ENCODE measurements at places on chromosomes 4 and X.

DNA sequence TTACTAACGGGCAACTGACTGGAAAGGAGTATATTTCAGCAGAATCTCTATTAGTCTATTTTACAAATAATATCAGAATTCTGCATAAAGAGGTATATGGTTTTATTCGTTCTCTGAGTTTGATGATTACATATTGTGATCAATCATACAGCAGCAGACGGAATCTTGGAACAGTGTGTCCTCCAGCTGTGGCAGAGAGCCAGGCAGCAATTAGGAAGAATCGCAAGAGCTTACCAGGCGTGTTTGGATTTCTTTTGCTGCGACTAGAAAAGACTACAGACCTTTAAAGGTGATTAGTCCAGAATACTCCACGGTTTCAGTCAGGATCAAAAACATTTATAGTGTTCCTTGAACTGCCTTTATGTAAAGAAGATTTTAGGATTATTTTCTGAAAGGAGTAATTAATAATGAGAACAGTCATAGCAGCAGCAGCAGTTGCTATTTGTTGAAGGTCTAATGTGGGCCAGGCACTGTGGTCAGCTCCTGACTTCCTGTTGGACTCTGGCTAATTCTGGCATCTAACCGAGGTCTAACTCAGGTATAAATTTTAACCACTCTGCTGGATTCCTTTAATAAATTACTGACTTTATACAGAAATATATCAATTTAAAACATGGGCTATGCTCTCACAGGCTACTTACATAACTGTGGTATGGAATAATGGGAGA is 225.3 kb upstream of the CXorf66 start:
- no peak for DNase-seq

GRCh38 chr4:148961526-148961925 is 519.3 kb upstream of the NR3C2 start:
- DNase-seq: no peak

- no peak for DNase-seq
These were observed 222.9 kb downstream of the ARHGAP24 start for GRCh38 chr4:85697854-85698253.

GRCh38 chrX:1103360-1103759 is 109.1 kb downstream of the CRLF2 start:
- no peak for DNase-seq

DNA sequence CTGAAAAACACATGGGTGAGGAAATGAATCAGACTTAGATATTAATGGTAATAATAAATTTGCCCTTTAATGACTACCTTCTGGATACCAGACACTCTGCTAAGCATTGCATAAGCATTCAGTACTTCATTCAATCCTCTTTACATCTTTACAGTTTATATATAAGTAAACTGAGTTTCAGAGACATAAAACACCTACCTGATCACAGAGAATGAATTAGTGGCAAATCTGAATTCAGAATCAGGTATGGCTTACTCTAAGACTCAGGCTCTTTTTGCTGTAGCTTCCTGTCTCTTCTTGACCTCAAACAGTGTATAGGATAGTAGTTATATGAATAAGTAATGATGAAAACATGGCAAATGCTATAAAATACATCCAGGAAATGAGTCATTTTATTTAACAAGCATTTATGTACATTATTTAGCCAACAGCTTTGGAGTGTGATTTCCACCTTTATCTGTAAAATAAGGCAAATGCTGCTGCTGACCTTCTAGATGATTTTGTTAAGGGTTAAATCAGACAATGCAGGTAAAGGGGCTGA is 83.9 kb downstream of the VEGFC start:
- DNase-seq: no peak

DNA sequence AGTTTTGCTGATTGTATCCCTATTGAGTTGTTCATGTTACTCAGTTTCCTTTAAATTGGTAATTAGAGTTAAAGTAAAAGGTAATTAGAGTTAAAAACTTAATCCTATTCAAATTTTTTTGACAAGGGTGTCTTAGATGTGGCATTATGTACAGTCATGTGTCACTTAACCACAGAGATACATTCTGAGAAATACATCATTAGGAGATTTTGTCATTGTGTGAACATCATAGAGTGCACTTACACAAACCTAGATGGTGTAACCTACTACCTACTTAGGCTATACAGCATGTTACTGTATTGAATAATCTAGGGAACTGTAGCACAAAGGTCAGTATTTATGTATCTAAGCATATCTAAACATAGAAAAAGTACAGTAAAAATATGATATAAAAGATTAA is 39.2 kb downstream of the BEX3 start:
- DNase-seq: no peak

DNA sequence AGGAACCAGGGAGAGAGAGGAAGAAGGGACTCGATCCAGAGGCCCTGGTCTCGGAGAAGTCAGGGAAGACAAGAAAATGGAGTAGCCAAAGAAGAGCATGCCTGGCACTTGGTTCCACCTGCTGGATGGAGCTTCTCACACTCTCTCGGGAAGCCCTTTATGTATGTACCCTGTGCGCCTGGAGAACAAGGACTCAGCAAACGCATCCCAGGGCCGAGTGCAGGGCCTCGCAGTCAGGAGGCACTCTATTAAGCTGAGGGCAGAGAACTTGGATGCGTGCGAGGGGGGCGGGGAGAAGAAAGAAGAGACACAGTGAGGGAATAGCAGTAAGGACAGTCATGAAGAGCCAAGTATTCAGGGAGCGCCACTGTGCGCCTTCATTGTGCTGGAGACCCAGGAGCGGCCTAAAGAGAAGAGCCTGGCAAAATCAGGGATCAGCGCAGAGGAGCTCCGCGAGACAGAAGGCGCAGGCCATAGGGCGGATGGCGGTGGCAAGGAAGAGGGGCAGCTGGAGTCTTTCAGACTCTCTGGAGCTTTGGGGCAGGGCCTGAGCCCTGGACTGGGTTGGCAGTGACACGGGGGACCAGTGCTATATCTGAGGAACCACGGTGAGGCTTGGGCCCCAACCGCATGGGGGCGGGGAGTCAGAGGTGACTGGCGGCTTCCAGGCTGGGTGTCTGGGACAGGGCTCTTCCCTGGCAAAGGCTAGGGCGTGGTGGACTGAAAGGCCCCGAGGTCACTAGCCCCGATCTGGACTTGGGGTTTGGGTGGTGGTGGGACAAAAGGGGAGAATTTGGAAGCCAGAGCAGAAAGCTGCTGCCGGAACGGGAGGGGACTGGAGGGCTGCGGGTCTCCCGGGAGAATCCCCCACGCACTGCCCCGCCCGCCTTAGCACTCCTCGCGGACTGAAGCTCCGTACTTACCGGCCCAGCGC is 1.9 kb upstream of the SEPTIN6 start:
- no peak for DNase-seq

DNA sequence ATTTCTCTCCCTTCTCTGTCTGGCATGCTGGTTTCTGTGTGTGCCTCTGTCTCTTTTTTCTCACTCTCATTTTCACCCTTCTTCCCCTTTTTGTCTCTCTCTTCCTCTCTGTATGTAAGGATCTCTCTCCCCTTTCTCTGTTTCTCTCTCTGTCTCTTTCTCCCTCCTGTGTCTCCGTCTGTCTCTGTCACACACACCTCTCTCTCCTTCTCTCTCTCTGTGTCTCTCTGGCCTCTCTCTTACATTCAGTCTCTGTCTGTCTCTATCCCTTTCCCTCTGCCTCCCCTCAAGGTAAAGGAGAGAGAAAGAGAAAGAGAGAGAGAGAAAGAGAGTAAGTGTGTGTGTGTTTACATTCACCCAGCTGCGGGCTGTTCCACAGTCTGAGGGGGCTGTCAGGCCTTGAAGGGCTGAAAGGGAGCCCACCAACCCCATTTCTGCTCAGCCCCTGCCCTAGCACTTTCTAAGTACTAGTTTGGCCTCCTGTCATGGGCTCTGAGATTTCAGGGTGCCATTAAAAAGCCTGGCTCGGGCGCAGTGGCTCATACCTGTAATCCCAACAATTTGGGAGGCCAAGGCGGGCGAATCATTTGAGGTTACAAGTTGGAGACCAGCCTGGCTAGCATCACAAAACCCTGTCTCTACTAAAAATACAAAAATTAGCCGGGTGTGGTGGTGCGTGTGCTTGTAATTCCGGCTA is 9.6 kb upstream of the TSPYL2 start:
- DNase-seq: no peak

GRCh38 chr4:54855191-54855854 is 197.6 kb downstream of the KIT start:
- DNase-seq: no peak

DNA sequence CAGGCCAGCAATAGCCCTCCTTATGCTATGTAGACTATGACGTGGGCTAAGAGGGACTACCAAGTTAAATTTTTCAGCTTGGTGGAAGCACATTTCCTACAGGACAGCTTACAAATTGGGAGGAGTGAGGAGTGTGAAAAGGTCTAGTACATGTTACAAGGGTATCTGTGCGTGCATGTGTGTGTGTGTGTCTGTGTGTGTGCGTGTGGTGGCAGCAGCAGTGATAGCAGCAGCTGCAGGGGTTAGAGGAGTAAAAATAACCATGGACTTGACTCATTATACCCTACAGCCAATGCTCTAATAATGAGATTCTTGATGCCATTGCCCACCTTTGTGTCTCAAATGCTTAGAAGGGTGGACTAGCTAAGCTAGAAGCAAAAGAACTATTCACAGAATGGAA is 88.6 kb downstream of the SLC9A7 start:
- DNase-seq: no peak

GRCh38 chr4:145423017-145423708 is 58.5 kb upstream of the SMAD1 start:
- no peak for DNase-seq

GRCh38 chr4:119580293-119580692 is 48.3 kb downstream of the PDE5A start:
- DNase-seq: no peak

DNA sequence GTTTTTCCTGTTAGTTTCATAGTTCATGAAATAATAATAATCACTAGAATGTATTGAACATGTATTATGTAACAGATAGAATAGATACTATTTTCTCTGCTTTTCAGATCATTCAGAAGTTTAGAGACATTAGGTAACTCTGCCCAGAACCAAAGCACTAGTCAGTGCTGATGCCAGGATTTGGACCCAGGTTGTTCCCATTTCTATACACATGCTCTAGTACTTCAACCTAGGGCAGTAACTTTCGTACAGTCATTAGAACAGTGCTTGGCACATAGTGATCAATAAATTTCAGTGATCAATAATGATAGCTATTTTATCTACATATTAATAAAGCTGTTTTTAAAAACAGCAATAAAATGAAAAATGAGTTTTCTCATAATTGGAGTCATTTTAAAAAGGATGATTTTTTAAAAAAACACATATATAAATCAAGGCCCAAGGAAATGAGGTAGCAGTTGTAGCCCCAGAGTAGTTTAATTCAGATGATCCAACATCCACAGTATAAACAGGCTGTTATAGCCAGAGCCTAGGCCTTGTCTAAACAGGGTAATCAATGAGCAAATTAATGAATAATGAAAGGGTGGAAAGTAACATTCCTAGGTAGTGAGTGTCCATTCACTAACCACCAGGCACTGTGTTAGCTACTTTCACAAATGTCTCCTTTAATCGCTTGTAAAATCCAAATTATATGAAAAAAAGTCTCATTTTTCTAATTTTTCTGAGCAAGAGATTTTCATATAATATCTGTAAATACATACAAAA is 25.6 kb downstream of the TXK start:
- no peak for DNase-seq

GRCh38 chr4:69799337-69799736 is 38.9 kb upstream of the SULT1B1 start:
- DNase-seq: no peak

- peak; percentile 2 for DNase-seq
These were observed 2.4 kb downstream of the TSC22D3 start for GRCh38 chrX:107773206-107773605.

DNA sequence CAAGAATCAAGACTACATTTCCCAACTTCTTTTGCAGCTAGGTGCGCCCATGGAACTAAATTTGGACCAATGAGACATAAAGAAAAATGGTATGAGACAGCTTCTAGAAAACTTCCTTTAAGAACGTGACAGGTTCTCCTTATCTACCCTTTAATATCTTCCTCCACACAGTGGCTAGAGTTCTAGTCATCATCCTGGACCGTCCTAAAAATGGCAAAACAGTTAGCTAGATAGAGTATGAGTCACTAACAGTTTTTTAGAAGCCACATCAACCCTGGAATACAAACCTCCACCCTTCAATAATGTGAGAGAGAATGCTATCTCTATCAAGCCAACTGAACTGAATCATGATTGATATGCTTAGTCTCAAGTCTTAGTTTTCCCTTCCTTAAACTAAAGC is 267.9 kb upstream of the SLC7A11 start:
- no peak for DNase-seq

GRCh38 chr4:81442484-81443085 is 29.1 kb downstream of the RASGEF1B start:
- DNase-seq: no peak

DNA sequence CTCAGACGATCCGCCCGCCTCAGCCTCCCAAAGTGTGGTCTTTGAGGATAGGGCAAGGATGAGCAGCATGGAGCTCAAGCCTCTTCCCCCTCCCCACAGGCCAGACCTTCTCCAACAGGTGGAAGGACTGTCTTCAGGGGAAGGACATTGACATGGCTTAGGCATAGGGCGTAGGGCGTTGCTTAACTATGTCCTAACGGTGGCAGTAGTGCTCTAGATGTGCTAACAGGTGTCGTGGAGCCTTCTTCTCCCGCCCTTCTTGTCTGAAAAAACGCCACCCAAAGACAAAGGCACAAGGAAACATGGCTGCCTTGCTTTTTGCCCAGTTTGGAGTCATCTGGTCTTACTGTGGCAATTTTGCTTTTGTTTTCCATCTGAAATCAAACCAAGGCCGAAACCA is 219.8 kb downstream of the OR13H1 start:
- DNase-seq: no peak

DNA sequence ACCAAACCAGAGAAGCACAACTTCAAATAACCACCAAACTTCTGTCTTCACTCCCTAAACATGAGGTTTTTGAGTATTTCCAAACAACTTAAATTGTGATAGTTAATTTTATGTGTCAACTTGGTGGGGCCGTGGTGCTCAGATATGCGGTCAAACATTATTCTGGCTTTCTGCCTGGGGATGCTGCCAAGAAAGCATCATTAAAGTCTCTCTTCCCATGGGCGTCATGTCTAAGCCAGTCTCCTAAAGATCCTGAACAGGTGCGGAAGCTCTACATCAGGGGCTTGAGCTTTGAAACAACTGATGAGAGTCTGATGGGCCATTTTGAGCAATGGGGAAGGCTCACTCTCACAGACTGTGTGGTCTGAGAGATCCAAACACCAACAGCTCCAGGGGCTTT is 24.1 kb upstream of the SOD3 start:
- DNase-seq: no peak

DNA sequence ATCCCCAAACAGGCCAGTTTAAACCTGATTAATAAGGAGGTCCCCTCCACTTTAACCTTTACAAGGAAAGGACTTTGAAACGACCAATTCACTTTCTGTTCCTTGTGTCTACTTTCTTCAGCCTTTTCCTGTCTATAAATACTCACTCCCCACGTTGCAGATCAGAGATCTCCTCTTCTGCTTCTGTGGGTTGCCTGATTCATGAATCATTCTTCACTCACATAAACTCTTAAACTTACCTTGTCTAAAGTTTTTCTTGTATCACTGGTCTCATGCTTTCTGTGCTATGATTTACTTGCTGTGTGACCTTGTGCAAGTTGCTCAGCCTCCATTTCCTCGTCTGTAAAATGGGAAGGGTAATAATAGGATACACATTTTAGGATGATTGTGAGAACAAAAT is 236.1 kb downstream of the QDPR start:
- no peak for DNase-seq

GRCh38 chrX:45824471-45824870 is 623.8 kb upstream of the DIPK2B start:
- no peak for DNase-seq

GRCh38 chrX:48696909-48697727 is 584 bp downstream of the SUV39H1 start:
- peak; percentile 52 for DNase-seq

- no peak for DNase-seq
These were observed 157.6 kb downstream of the ATRX start for GRCh38 chrX:77628294-77629025.

- DNase-seq: peak; percentile 62
These were observed at the start of gene PCSK1N for GRCh38 chrX:48835524-48836329. TSS of gene PCSK1N (minus strand) at chrX:48835610. CDS start at chrX:48835532, 78 bp downstream.

Measured in NCI-H526 treated with DMSO at 0.1 percent for 48 hours (cell line).